COR-L47 (cell line): ENCODE measurements at places on chromosomes 7 and 10.

- DNase-seq = no peak
Measured at GRCh38 chr10:5092848-5093790, 1.1 kb upstream of the AKR1C3 start.

DNA sequence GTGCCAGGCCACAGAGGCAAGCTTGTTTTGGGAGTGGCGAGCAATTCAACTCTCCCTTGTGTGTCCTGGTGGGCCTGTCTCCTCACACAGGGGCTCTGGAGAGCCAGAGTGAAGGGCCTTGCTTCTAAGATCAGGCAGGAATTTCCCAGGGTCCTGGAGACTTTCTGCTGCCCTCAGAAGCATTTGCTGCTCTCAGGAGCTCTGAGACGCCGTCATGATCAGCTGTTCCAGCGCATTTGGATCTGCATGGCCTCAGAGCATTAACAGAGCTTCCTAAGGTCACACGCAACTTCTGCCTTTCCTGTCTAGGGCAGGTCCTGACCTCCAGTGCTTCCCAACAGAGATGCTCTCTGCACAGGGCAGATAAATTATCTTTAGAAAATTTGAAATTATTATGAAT, 52.2 kb upstream of the C10orf90 start:
- no peak for DNase-seq

GRCh38 chr7:44961844-44962482, 16.9 kb downstream of the MYO1G start:
- no peak for DNase-seq

- no peak for DNase-seq
Measured at GRCh38 chr10:62323751-62324150, 50.4 kb upstream of the ZNF365 start.

DNA sequence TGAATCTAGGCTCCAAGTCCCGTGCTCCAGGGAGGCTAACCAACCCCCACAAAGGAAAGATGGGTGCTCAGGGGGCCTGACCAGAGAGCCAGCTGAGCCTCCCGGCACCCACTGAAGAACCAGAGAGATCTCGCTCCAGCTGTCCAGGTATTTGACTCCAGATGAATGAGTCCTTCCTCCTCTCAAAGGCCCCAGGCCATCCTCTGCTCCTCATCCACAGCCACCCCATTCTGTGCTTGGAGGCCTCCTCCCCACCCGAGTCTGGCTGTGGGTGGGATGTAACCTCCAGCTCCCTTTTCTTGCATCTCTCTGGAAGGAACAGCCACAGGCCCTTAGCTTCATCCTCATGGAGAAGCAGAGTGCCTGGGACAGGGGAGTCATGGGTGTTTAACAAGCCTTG, 44.6 kb downstream of the VSTM4 start:
- no peak for DNase-seq

DNA sequence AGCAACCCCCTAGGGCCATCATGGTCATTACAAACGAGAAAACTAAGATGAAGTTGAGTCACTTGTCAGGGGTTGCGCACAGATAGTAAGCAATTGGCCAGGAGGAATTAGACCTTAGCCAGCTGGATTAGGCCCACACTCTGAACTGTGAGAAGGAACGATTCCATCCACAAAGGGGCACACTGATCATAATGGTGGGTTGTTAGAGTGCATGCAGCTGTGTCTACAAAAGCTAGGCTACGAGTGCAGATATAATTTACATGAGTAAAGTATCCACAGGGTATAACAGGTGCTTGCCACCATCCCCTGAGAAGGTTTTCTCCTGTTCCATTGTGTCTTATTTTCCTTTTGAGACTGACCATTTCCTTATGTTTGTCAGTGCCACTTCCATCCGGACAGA, 16.6 kb upstream of the FAM170B start:
- no peak for DNase-seq

DNA sequence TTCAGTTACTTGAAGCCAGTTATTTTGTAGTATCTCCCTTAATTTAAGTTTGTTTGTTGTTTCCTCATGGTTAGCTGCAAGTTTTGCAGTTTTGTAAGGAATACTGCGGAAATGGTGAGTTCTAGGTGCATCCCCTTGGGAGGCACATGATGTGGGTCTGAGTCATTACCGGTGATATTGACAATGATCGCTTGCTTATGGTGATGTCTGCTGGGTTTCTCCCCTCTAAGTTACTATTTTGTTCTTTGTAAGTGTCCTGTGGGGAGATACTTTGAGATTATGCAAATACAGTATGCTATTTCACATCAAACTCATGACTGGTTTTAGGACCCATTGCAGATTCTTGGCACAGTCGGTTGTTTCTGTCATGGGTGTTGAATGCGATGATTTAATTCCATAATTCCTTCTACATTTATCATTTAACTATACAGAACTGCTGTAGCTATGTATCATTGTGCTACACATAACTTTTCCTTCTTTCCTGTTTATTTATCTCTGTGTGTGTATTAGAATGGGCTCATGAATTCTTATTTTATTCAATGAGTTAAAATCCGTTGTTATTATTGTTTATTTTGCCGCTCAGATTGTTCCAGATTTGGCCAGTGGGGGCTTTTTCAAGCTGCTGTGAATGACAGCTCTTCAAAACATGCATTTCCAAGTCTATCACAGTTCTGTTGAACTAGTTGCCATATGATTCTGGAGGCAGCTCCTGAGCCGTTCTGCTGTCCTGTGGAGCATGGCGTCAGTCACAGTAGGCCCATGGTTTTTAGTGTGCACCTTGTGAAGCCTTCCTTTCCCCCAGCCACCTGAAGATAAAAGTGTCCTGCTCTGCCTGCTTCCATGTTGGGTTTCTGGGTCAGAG, 18.4 kb downstream of the TSPAN14 start:
- no peak for DNase-seq

- no peak for DNase-seq
Measured at GRCh38 chr7:132785870-132786269, 209.6 kb upstream of the PLXNA4 start.

DNA sequence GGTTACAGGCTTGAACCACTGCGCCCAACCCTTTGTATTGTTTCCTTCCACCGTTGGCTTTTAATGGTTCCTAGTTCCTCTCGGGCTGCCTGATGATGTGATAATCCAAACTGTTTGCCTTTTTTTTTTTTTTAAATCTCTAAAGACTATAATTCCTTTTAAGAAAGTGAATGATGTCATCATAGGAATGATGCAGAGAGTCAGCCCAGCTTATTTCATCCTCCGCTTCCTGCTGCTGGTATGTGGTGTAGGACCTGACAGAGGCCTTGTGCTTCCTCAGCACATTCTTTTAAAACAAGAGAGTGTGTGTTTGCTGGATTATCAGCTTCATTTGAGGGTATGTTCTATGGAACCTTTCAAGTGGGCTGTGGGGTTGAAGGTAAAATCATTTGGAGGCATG, 241.4 kb downstream of the LRMDA start:
- DNase-seq = no peak

- DNase-seq = peak; percentile 68
Measured at GRCh38 chr7:27958933-27959548, 219.1 kb downstream of the TAX1BP1 start.

- no peak for DNase-seq
Measured at GRCh38 chr7:124073310-124073645, 40.4 kb upstream of the TMEM229A start.

- DNase-seq = no peak
Measured at GRCh38 chr7:18224138-18224537, 196.5 kb upstream of the PRPS1L1 start.

- no peak for DNase-seq
Measured at GRCh38 chr7:147804032-147804431, 786.5 kb upstream of the C7orf33 start.

DNA sequence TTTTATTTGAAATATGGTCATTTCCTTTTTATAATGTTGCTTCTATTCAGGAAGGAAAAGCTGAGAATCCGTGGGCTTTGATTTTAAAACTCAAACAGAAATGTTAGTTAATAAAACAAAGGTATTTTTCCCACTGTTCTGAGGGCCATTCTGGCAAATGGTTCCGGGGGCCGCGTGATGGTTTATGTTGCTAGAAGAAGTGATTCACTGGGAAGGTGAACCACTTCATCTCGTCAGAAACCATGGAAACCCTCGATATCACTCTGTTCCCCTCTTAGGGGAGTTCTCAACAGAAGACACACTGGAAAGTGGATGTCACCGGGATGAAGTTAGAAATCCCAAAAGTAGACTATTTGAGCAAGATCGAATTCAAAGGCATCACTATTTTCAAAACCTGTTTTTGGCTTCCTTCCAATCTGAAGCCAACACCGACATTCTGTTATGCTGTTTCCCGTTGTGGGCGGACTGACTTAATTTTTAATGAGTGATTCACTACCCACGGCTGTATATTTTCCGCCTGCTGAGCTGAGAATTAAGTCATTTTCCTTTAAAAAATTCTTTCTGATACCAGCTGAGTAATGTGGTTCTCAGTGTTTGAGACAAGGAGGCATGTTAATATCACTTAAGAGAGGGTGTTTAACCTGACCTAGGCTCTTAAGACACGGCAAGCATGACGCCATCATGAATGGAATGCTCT, 84.1 kb downstream of the PTPRE start:
- no peak for DNase-seq

GRCh38 chr7:2386964-2387669, 16.3 kb upstream of the CHST12 start:
- DNase-seq = no peak
